ENCODE measurements at places on chromosomes 7 and 10. TPM values are rescaled to one million over a fixed set of nuclear protein-coding genes. Genes with fewer than 3 reads are reported as not detected.

The FXYD4 gene
- polyA plus RNA-seq = not detected

- DNase-seq = peak; percentile 57
These were observed 62.4 kb upstream of the MKRN1 start for GRCh38 chr7:140541513-140542227.

DNA sequence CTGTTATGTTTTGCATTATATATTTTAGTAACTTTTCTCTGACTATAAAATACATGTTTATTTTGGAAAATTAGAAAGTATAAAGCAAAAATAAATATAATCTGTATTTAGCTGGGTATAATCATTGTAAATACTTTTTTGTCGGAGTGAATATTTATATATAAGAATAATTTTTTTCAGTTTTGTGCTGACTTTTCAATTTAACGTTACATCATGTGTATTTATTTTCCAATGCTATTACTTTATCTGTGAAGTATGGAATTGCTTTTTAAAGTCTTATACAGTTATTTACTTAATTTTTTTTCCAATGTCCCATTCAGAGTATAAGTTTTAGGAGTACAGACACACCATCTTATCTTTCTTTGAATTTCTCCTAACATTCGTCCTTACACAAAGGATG lies 15.2 kb downstream of the AP3M1 start:
- DNase-seq = no peak

DNA sequence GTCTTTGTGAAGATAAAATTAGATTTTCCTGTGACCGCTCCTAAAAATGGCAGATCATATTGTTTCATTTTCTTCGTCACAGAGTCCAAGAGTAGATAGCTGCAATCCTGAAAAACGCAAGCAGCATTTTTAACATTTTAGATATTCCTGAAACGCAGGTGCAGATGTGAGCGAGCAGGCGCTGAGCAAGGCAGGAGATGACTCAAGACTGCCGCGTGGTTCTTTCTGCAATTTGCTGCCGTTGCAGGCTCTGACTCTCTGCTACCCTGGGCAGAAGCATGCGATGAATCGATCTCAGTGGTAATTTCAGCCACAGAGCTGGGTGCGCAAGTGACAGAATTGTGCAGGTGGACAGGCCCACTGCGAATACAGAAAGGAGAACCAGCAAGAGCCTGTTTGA lies 331.9 kb downstream of the ACTR3B start:
- DNase-seq = no peak

The METTL2B gene
- polyA plus RNA-seq = 22.5 TPM

GRCh38 chr7:40530292-40530691 lies 395.5 kb downstream of the SUGCT start:
- DNase-seq = no peak

DNA sequence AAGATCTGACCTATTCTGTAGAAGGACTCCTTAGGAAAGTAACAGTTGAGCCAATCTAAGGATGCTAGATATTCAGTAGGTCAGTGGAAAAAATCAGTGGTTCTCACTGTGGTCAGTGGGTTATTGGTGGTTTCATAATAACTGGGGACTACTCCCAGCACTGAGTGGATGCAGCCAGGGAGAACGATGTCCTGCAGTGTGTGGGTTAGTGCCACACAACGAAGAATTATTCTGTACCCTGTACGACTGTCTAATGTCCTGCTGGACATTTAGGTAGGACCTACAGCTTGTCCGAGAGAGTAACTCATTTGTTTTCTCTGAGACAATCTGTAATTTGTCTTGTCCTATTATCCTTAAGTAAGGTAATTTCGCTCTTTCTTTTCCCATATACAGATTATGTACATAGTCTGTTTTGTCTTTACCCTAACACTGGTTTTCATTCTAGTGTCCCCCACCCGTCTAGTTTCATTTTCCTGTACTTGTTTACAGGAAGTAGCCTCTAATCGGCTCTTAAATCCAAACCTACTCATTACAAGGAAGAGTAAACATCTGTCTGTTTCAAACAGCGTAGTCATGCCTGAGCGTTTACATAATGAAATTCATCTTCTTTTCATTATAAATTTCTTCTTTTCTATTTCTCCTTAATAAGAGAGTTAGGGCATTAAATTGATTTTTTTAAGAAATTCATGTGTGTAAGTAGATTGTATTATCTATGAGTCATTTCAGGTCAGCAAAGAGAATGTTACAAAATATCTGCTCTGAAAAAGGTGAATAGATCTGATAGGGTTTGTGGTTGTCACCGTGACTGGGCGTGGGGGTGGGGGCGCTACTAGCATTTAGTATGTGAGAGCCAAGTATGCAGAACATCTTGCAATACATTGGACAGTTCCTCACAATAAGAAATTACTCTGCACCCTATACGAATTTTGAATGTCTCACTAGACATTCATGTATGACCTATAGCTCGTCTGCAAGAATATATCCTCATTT lies 8.3 kb upstream of the ZC3HAV1L start:
- no peak for DNase-seq

DNA sequence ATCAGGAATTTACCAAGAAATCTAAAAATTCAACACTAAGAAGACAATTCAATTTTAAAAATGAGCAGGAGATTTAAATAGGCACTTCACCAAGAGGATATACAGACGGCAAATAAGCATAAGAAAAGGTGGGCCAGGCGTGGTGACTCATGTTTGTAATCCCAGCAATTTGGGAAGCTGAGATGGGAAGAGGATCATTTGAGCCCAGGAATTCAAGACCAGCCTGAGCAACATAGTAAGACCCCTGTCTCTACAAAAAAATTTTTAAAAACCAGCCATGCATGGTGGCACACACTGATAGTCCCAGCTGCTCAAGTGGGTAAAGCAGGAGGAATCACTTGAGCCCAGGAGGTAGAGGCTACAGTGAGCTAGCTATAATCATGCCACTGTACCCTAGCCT lies 3.5 kb upstream of the AKR1D1 start:
- no peak for DNase-seq
